HEK293T (cell line): ENCODE measurements at places on chromosomes 7 and 10.

DNA sequence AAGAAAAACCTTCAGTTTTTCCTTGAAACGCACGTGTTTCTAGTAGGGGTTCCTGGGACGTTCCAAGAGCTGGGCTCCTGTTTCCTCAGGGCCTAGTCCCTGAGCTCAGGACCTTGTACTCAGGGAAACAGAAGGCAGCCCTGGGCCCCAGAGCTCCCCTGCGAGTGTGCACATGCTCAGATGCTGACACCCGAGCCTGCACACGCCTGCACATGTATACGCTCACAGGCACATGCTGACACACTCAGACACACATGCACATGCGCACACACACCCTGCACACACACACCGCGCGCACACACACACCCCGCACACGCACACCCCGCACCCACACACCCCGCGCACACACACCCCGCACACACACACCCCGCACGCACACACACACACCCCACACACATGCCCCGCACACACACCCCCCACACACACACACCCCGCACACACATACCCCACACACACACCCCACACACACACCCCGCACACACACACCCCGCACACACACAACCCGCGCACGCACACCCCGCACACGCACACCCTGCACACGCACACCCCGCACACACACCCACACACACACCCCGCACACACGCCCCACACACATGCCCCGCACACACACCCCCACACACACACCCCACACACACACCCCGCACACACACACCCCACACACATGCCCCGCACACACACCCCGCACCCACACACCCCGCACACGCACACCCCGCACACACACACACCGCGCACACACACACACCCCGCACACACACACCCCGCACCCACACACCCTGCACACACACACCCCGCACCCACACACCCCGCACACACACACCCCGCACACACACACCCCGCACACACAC, 52.2 kb downstream of the CALML3 start:
- DNase-seq, result no peak

GRCh38 chr10:131772441-131772840, 128.4 kb upstream of the PPP2R2D start:
- DNase-seq, result no peak

- no peak for DNase-seq
Measured at GRCh38 chr10:57964351-57964750, 303.3 kb downstream of the IPMK start.

DNA sequence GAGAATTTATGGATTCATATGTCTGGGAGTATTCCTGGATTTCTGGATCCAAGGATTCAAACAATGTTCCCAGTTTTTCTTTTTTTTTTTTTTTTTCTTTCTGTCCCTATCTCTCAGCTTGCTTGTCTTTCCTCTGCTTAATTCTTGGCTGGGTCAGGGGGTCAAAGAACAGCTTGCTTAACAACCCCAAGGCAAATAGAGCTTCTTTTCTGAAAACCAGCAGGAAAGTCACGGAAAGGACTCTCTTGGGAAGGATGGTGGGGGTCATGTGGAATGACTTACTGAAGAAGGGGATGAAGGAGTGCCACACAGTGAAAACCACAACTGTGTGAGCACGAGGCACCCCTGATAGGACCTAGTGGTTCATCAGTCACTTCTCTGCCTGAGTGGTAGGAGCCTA, 36.1 kb downstream of the GRK5 start:
- no peak for DNase-seq

- no peak for DNase-seq
Measured at GRCh38 chr7:2283074-2283473, 31.2 kb downstream of the SNX8 start.
